Stimulated activated CD4-positive, alpha-beta T cell treated with anti-CD3 and anti-CD28 coated beads, Interleukin-12 subunit alpha, Interleukin-12 subunit beta, amount 100 ng/mL, for 24 hours (primary cell): ENCODE measurements at places on chromosomes 12 and 14.

DNA sequence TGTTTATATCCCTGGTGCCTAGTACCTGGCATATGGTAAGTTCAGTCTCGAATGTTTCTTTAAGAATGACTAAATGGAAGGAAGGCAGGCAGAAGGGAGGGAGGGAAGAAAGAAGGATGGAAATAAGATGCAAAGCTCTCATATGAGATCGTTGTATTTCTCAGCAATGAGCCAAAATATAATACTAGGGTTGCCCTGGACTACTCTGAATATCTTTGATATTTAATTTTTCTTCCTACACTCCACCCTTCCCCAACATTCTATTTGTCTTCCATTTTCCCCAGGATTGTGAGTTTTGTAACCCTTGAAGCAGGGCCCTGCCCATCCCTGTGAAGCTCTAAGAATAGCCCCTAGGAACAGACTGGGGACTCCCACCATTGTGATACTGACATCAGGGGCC, 43.9 kb downstream of the GUCY2C start:
- no peak for DNase-seq

GRCh38 chr14:72754949-72755348, 139.0 kb downstream of the DPF3 start:
- no peak for DNase-seq

GRCh38 chr12:92859650-92860386, 69.3 kb downstream of the EEA1 start:
- no peak for DNase-seq

DNA sequence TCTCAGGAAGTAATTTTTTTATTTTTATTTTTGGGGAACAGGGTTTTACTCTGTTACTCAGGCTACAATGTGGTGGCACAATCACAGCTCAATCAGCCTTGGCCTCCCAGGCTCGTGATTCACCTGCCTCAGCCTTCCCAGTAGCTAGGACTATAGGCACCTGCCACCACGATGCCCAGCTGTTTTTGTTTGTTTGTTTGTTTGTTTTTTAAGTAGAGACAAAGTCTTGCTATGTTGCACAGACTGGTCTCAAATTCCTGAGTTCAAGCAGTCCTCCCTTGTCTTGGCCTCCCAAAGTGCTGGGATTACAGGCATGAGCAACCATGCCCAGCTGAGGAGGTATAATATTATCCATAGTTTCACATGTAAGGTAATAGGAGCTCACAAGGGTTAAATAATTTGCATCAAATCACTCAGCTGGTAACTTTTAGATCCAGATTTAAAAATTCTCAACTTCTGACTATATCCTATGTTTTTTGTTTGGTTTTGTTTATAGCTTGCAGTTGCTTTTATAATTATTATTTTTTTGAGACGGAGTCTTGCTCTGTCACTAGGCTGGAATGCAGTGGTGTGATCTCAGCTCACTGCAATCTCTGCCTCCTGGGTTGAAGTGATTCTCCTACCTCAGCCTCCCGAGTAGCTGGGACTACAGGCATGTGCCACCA, 629.3 kb downstream of the DIO2 start:
- no peak for DNase-seq

GRCh38 chr14:36020120-36021029, 156.1 kb downstream of the PTCSC3 start:
- no peak for DNase-seq

DNA sequence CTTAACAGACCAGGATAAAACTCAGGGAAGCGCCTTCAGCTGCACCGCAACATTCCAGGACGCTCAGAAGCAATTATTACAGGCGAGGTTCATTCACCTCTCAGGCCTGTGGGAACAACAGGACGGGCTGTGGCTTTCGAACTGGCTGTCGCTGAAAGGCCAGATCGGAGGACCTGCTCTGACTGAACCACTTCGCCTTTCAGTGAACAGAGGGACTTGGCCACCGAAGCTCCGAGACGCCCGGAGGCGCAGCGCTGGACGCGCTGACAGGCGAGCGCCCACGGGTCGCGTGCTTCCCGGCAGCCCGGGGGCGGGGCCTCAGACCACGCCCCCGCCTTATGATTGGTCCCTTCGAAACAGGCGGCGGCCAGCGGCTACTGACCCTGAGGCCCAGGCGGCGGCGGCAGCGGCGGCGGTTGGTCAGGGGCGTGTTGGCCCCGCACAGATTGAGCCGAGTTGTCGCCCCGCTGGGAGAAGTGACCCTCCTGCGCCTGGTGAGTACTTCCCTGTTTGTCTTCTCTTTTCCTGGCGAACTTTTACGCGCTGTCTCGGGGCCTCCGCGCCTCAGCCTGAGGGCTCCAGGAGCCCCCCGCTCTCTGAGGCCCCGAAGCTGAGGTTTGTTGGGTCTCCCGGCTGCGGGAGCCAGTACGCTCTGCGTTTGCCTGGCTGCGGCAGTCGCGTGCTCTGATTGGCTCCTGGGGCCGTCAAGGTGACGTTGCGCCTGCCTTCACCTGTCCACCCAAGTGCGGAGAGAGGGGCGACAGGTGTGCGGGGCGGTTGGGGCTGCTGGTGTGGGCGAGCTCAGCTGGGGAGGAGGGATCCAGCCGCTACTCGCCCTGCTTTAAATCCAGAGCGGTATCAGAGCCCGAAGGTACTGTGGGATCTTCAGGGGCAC, at the start of gene GAS2L3:
Gene GAS2L3, plus strand, starts transcription at position 393 of the 895 bp plus-strand sequence. CDS start 21,221 bp downstream, outside the sequence.
- peak; percentile 14 for DNase-seq

DNA sequence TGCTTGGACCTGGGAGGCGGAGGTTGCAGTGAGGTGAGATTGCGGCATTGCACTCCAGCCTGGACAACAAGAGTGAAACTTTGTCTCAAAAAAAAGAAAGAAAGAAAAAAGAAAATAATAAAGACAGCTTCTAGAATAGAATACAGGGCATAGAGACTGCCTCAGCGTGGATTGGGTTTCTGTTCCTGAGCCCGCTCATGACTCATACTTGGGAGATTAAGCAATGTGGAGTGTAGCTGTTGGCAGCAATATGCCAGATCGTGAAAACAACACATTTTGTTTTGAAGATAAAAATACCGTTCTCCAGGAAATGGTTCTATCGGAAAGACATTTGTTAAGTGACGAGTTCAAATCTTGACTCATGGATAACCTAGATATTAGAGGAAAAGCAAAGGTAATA, 67.2 kb downstream of the GLT1D1 start:
- no peak for DNase-seq
